ENCODE measurements at places on chromosomes 16 and 17.

DNA sequence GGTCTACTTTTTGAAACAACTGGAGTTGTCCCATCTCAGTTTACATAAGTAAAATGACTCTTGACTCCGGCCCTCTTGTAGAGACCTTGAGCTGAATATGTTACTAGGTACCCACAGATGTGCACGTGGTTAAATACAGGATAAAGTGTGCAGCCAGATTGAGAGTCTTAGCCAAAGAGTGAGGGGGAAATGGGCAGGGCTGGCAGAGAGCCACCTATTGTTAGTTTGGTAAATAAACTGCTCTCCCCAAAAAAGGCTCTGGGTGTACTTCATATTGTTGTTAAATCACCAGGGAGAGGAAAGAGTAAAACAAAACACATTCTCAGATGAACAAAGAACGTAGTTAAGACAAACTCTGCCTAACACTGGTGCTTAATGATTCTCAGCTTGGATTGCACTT lies 20.3 kb downstream of the G6PC1 start:
- no peak for DNase-seq

- no peak for DNase-seq
Observed at GRCh38 chr17:45777388-45777787, 6.7 kb upstream of the CRHR1 start.

DNA sequence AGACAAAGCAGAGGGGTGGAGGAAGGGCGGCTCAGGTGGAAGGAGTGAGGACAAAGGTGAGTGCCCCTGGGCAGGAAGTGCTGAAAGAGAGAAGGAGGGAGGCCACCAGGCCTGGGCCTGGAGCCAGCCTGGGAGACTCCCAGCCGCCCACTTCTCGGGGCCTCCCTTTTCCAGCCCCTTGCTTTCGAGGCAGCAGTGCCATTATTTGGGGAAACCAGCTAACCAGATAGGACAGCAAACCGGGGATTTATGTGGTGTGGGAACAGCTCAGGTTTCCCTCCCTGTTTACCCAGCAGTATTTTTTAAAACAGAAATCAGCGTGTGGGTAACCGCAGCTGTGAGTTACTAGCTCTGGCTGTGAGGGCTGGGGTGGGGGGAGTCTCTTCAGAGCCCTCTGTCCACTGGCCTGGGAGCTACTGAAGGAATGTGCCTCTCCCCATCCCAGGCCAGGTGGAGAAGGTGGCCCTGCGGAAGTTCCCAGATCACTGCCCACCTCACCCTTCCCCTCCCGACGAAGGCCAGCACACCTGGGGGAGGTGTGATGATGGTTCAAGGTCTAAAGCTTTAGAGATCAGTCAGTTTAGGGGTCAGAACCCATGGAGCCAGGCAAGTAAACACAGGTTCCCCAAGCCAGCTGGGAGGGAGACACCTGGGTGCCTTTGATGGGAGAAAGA lies 8.4 kb upstream of the MEOX1 start:
- peak; percentile 43 for DNase-seq

DNA sequence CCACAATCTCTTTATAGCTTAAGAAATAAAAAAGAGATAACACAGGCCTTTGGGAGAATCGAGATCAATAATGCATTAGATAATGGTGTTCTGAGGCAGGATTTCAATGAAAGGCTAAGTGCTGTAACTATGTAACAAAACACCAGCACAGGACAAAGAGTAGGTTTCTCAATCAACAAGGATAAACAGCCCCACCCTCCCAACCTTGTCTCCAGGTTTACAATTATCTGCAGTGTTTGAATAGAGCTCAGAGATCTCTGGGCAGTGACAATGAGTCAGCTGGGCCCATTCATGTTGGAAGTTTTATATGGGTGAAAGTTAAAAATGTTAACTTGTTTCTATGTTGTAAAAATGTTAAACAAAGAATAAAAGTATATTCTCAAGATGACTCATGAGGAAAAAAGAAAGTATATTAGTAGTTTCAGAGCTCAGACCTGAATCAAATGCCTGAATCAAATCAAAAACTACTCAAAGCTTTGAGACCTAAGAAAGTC lies 17.0 kb upstream of the KRT20 start:
- no peak for DNase-seq

GRCh38 chr17:80716986-80717719 lies 172.5 kb downstream of the RPTOR start:
- DNase-seq: peak; percentile 72

- no peak for DNase-seq
Observed at GRCh38 chr16:60645541-60645940, 1390.7 kb downstream of the CDH8 start.

GRCh38 chr16:56609463-56609921 lies 1.1 kb downstream of the MT2A start:
- DNase-seq: peak; percentile 80

DNA sequence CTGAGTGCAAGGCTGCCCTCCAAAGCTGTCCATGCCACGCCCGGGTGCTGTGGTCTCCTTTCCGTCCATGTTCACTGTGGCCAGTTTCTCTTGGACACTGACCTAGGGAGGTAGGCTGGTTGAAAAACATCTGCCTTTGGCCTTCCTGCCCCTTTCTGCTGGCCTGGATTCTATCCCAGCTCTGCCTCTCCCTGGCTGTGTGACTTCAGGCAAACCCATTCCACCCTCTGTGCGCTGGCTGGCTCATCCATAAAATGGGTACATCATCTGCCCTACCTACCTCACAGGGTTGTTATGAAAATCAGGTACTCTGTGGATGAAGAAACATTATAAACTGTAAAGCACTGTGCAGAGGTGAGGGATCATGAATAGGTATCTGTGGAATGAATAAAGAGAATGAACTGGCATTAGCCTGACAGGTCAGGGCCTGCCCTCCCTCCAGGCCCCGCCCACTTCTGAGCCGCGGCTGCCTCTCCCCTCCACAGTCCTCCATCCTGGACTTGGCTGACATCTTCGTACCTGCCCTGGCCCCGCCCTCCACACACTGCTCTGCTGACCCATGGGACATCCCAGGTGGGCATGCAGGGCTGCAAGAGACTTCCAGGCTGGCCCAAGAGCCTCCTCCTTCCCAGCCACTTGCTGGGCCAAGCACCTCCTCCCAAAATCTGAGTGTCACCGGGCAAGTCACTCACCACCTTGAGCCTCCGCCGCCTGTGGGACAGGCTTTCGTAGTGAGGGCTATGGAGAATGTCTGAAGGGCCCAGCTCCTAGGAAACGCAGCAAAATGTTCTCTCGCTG lies 7.0 kb upstream of the SPATA20 start:
- no peak for DNase-seq

GRCh38 chr17:50354198-50354597 lies 8.3 kb downstream of the XYLT2 start:
- no peak for DNase-seq

DNA sequence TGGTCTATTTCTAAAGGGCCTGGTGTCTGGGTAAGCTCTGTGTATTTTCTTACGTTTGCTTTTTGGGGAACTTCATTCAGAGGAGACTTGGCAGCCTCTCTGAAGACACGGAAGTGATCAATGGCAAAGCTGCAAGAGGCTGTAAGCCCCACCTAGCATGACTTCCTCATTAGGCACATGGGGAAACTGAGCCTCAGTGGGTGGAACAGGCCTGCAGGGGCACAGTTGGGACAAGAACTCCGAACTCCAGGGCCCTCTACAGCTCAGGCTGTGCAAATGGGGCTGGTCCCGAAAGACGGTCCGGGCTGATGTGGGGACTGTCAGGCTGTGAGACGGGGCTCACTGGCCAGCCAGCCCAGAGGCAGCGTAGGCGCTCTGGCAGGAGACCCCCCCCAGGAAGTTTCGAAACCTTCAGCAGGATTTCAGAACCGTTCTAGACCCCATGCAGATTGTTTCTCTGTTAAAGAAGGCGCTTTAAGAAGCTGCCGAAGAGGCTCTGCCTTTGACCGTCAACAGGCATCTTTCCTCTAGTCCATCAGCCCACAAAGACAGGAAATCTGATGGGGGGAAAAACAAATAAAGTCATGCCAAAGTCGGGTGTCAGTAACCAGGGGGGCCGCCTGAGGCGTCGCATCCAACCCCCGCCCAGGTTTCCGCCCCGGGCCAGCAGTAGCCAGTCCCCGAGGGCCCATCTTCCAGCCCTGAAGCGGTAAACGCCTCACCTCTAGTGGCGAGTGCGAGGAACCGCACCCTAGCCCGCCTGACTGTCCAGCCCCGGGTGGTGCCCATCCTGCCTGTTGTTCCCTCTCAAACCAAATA lies 79.8 kb upstream of the TBC1D3K start:
- peak; percentile 61 for DNase-seq

GRCh38 chr17:34242587-34243363 lies 12.3 kb upstream of the CCL2 start:
- no peak for DNase-seq

GRCh38 chr16:88363239-88363891 lies 19.4 kb upstream of the ZNF469 start:
- DNase-seq: no peak

- no peak for DNase-seq
Observed at GRCh38 chr16:50306287-50306686, 39.9 kb downstream of the ADCY7 start.

GRCh38 chr17:5078106-5079028 lies at the start of gene ZFP3:
Gene ZFP3 (plus strand): TSS chr17:5078467. CDS start chr17:5091505, 13,038 bp downstream.
- peak; percentile 68 for DNase-seq

DNA sequence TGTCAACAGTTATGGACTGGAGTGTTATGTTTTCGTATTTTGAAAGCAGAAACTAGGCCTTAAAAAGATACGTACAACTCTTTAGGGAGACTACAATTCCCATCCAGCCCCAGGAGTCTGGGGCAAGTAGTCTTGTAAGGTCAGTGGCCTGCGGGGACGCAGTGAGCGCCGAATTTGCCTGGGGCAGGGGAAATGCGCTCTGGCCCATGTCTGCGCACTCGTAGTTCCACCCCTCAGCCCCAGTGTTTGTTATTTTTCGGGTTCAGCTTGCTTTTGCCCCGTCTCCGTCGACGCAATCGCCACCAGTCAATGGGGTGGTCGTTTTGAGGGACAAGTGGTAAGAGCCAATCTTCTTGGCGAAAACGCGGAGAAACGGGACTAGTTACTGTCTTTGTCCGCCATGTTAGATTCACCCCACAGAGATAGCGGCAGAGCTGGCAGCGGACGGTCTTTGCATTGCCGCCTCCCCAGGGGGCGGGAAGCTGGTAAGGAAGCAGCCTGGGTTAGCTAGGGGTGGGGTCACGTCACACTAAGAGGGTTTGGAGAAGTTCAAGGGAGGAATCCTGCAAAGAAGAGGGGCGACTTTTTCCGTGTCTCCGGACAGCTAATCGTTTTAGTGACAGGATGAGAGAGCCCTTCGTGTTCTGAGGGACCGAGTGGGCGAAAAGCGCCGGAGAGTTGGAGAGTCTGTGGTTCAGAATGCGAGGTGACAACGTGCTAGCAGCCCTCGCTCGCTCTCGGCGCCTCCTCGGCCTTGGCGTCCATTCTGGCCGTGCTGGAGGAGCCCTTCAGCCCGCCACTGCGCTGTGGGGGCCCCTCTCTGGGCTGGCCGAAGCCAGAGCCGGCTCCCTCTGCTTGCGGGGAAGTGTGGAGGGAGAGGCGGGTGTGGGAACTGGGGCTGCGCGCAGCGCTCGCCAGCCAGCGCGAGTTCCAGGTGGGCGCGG lies 1.1 kb upstream of the BRCA1 start:
- no peak for DNase-seq

DNA sequence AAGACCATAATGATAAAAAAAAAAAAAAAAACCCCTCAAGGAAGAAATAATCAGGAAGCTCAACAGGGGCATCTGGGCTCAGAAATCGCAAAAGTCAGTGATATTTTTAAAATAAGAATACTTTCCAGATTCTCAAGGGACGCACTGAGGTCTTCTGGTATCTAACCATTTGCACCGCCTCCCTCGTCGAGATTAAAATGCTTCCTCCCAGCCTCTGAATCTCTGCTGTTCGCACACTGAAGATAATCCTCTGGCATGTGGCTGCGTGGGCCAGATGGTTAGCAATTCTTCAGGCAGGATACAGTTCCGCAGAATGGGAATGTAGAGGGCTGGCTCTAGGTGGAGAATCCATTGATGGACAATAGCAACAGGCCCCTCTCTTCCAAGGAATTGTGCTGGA lies 211.7 kb upstream of the CDH5 start:
- peak; percentile 80 for DNase-seq

- no peak for DNase-seq
Observed at GRCh38 chr17:75503976-75504346, 11.4 kb downstream of the CASKIN2 start.

- no peak for DNase-seq
Observed at GRCh38 chr16:72139908-72140307, 32.0 kb downstream of the PMFBP1 start.

DNA sequence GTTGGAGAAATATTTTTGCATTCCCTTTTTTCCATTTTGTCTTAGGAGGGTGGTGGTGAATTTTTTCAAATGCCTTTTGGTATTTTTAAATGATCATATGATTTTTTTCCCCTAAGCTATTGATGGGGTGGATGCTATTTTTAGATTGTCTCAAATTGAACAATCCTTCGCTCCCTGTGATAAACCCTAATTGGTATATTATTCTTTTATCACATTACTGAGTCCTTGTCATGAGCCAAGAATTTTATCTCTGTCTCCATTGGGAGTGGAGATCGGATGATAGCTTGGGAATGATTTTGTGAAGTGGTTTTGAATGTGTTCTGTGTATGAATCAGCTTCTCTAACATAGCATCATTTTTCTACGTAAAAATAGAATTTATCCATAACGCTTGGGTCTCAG lies 15.4 kb downstream of the NECAB2 start:
- no peak for DNase-seq

DNA sequence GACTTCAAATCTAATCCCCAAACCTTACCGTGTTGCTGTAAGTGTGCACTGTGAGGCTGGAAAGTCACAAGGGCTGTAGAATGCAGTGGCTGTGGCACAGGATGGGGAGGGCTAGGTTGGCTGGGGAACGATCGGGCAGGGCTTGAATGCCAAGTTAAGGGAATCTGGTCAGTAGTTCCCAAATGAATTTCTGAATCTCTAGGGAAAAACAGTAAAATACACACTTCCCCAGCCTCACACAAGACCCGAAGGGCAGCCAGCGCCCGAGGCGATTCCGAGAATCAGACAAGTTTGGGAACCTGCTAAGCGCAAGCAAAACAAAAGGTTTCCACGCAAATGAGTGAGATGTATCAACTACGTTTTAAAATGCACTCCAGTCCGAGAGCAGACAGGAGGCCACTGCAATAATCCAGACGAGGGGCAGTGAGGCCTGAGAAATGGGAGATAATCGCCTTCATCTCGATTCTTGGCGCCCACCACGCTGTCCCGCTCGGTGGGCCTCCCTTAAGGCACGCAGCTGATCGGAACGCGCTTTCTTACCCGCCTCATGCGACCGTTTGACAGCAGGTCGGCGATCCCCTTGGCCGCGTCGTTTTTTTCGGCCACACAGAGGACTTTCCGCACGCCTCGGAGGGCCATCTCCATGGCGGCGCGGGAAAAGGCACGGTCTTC lies 599 bp downstream of the TOP3A start:
- no peak for DNase-seq

GRCh38 chr17:15392326-15392741 lies 50.9 kb upstream of the TEKT3 start:
- peak; percentile 67 for DNase-seq

GRCh38 chr16:84199861-84200260 lies 8.9 kb downstream of the ADAD2 start:
- no peak for DNase-seq

GRCh38 chr17:20074489-20074888 lies 65.3 kb downstream of the SPECC1 start:
- DNase-seq: no peak

- DNase-seq: no peak
Observed at GRCh38 chr16:22071331-22071910, 20.9 kb upstream of the VWA3A start.

All from fibroblast of upper back skin (primary cell).